ENCODE measurements at places on chromosomes 7 and 10.

- no peak for DNase-seq
Observed at GRCh38 chr10:14656052-14656730, 118.5 kb downstream of the FAM107B start.

GRCh38 chr7:25894002-25894901, 257.7 kb upstream of the NFE2L3 start:
- DNase-seq: peak; percentile 69

DNA sequence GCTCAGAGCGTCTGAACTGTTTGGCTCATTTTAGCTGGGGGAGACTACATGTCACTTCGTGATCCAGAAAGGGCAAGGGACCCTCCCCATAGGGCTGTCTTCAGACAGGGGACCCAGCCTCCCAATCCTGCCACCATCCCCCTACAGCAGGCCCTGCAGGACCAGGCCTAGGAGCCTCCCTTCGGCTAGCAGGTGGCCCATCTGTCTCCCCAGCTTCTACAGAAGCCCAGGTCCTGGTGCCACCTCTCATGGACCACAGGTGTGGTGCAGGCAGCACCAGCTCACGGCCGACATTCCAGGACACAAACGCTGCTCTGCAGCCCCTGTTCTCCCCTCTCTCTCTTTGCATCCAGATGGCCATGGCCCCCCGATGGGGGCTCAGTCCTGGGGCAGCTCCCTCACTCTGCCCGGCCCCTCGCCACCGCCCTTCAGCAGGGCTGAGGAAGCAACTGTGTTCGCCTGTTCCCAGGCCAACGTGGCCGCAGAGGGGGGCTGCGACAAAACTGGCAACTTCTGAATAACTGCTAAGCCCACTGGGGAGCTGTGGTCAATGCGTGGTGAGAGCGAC, 10.3 kb downstream of the TECPR1 start:
- DNase-seq: no peak

GRCh38 chr7:47285860-47286491, 295.9 kb downstream of the TNS3 start:
- no peak for DNase-seq

GRCh38 chr7:82393076-82393839, 50.3 kb downstream of the CACNA2D1 start:
- DNase-seq: no peak

DNA sequence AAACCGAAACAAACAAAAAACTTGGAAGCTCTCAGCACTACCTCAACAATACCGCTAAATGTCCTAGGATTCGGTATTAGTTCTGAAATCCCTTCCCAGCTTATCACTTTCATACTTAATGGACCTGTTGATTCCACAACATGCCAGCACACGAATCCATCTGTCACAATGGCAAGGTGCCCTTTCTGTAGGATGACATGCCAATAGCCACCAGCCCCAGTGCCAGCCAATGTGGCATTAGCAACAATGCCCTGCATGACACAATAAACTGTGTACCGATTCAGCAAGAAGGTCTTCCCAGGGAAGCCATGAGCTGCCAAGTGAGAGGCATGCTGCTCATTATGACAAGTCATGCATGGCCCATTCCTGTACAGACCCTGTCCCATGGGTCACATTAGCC, 35.6 kb upstream of the CHCHD3 start:
- no peak for DNase-seq

DNA sequence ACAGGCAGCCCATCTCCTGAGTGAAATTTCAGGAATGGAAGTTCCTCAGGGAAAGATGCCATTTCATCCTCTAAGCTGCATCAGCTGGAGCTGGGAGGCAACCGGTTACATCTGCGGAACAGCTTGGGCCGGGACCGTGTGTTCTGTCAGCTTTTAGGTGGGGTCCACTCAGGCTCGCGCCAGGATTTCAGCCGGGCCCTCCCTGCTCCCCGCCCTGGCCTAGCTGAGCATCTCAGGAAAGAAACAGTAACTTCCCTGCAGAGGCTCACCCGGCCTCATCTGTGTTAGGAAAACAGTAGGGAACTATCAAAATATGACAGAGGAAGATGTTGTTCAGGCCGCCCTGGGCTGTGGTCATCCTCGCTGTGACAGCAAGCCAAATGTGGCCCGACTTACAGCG, 110.4 kb downstream of the TRIL start:
- no peak for DNase-seq

GRCh38 chr7:152392254-152392653, 43.5 kb downstream of the KMT2C start:
- DNase-seq: no peak

- no peak for DNase-seq
Observed at GRCh38 chr10:109115179-109115578, 808.1 kb downstream of the XPNPEP1 start.

- DNase-seq: no peak
Observed at GRCh38 chr7:137804836-137805235, 41.9 kb downstream of the DGKI start.

GRCh38 chr10:131141645-131142516, 169.6 kb downstream of the TCERG1L start:
- DNase-seq: no peak

DNA sequence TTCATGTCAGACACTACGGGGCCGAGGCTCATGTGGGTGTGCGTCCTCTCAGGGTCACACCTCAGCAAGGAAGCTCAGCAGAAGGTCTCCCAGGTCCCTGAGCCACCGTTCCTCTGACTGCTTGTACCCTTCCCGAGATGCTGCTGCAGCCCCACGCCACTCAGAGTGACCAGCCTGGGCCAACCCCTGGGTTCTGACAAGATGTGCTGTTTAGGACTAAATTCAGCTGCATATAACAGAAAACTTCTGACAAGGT, 512.5 kb downstream of the DNAJB6 start:
- DNase-seq: no peak

- no peak for DNase-seq
Observed at GRCh38 chr10:118957966-118958365, 71.5 kb upstream of the NANOS1 start.

- no peak for DNase-seq
Observed at GRCh38 chr10:110002801-110003523, 4.8 kb upstream of the ADD3 start.

DNA sequence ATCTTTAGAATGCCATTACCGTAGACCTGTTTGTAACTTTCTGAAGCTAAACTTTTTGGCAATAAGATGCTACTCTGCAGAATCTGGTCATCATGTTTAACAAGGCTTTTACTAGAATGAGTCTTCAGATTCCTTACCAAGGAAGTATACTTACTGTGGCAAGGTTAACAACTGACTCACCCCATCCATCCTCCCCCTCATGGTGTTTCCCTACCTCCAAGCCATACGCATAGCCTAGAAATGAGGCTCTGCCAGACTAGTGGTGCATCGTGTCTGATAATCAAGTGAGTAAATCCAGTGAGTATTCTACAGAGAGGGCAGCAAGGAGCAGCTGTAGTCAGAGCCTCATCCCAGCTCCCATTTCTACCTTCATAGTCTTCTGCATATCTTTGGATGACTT, 223.6 kb downstream of the IPMK start:
- DNase-seq: no peak

GRCh38 chr10:19498393-19499290, 317.6 kb upstream of the PLXDC2 start:
- DNase-seq: no peak

- DNase-seq: no peak
Observed at GRCh38 chr10:35561715-35562114, 43.4 kb upstream of the GJD4 start.

DNA sequence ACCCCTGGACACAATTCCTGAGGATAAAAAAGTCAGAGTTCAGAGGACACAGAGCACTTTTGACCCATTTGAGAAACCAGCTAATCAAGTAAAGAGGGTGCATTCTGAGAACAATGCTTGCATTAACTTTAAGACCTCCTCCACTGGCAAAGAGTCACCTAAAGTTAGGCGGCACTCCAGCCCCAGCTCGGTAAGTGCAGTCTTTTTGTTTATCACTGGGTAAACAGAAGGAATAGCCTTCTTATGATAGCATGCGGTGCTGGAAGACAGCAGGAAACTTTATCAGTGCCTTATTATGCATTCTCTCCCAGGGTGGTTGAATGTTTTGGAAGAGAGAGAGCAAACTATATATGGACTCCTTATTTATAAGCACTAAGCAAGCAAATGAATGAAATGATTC, 130.5 kb downstream of the CDK14 start:
- no peak for DNase-seq

DNA sequence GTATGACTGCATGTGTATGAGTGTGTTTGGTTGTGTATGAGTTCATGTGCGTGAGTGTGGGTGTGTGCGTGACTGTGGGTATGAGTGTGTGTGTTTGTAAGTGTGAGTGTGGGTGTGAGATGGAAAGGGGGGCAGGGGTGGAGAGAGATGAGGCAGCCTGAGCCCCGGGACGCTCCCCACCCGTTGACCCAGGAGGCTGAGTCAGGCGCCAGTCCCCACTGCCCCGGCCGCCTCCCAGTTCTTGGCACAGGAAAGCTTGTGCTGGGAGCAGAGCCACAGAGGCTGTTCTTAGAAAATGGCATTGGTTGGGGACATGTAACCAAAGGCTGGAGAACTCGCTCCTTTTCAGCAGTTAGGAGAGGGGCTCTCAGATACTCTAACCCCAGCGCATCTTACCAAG, 27.8 kb upstream of the NUB1 start:
- DNase-seq: no peak

DNA sequence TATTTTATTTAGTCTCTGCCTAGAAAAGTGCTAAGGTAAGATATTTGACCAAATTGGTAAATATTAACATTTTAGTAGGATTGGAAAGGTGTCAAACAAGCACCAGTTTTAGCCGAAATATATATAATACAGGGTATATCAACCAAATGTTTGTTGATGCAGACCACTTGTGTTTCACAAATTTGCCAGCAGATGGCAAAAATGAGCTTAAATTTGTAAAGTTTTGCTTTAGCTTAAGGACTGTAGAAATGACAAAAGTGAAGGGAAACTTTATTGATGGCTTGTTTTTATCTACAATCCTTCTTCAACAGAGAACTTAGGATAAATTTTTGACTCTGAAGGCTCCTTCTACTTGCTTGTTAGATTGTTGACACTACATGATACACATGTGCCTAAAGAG, 4.8 kb upstream of the POLR1F start:
- no peak for DNase-seq

GRCh38 chr7:111486472-111487142, 75.7 kb downstream of the IMMP2L start:
- DNase-seq: no peak

DNA sequence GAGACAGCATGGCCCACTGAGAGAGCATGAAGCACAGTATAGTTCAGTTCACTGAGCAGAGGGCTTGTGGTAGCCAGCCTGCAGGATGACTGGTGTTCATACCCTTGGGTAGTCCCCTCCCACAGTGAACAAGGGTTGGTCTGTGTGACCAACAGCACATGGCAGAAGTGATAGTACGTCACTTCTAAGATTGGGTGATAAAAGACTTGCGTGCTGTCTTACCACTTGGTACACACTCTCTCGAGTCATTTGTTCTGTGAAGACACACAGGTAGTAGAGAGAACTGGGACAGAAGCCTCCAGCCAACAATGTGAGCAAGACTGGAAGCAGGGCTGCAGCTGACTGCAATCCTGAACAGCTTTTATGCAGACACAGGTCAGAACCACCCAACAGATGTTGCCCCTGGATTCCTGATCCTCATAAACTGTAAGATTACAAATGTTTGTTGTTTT, 14.6 kb downstream of the EPC1 start:
- no peak for DNase-seq

DNA sequence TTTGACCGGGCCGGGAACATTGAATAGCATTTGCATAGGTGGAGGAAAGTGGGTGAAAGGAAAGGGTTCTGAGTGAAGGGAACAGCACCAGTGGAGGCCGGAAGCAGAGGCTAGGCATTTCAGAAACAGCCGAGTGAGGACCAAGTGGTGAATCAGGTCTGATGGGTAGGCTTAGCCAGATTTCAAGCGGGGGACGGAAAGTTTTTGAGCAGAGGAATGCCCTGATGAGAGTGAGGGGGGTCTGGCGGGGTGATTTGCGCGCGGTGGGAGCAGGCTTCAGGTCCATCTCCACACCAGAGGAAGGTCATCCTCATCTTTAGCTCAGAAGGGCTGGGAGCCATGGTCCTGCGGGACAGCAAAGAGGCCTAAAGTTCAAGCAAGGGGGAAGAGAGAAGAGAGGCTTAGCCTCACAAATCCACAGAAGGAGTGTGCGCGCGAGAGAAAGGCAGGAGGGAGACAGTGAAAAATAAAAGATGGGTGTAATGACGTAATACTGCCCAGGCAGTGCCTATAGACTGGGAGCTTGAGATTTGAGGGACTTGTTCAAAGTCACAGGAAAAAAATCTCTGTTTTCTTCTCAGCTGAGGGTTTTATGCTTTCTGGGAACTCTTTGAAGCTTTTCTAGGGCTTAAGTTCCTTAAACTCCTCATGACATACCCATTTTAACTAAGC, 1.0 kb upstream of the DENND2A start:
- no peak for DNase-seq

DNA sequence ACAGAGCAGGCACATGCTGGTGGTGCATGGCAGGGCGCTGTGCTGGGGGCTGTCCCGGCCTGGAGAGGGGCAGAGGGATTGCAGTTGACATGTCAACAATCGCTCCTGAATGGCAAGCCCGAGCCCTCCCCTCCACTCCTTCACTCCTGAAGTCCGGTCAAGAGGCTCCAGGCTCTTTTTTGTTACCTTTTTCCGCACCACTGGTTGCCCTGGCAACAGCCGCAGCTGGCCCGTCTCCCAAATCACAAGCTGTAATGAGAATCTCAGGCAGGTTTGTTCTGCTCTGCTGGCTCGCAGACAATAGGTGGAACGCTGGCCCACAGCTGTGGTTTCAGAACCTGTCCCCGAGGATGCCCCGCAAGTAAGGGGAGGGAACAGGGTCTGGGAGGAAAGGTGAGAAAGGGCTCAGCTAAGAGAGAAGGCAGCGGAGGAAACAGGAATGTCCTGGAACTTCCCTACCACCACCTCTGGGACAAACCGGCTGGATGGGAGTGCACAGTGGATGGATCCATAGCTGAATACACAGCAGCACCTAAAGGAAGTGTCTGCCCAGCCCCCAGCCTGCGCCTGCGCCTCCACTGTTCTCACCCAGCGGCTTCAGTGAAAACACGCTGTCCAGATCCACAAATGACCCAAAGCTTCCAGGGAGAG, 58.9 kb downstream of the CALML3 start:
- peak; percentile 71 for DNase-seq

GRCh38 chr7:157335236-157335635, 1.6 kb upstream of the DNAJB6 start:
- DNase-seq: no peak

GRCh38 chr7:117825132-117825531, 48.1 kb downstream of the CTTNBP2 start:
- DNase-seq: no peak

GRCh38 chr10:86066696-86067095, 299.9 kb downstream of the GRID1 start:
- DNase-seq: no peak

DNA sequence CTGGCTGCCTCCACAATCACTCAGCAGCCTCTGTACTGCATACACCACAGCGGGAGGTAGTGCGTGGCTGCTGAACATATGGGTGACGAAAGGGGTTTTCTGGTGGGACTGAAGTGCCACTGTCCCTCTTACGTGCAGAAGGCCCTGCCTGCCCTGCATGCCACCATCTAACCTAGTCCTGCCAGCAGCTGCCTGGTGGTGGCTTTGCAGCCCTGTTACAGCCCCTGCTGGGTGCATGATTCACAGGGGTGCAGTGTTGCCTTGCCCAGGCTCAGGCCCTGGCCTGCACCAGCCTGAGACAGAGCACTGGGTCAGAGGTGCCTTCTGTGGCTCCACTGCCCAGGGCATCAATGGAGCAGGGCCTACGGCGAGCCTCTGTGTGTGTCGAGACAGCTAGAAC, 50.1 kb downstream of the SYPL1 start:
- DNase-seq: no peak

- DNase-seq: no peak
Observed at GRCh38 chr10:122164815-122165483, 106.1 kb upstream of the BTBD16 start.

- peak; percentile 78 for DNase-seq
Observed at GRCh38 chr7:34747867-34748727, 90.1 kb downstream of the NPSR1 start.

Data from left colon (tissue), 2 donors.